KG1 (cell line): ENCODE measurements at places on chromosomes 4 and X.

- DNase-seq = no peak
Observed at GRCh38 chr4:149709640-149710039, 106.0 kb downstream of the IQCM start.

GRCh38 chrX:10111364-10112148 lies 45.2 kb upstream of the CLCN4 start:
- peak; percentile 29 for DNase-seq

- no peak for DNase-seq
Observed at GRCh38 chrX:97215186-97215585, 331.5 kb downstream of the RPA4 start.

DNA sequence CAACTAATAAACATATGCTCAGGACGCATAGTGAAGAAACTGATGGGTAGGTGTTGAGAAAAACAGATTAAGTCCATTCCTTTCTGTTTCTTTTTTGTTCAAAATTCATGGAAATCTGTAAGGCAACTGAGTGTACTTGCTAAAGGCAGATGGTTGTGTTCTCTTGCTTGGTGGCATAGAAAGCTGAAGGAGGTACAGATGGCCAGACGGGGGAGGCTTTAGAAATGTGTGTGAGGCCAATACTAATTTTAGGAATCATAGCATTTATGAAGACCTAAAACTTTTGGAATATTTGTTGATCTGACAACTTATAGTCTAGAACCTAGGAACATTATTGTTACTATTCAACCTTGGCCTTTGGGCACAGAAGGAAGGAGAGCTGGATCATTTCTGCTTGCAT lies 56.8 kb upstream of the EMCN start:
- no peak for DNase-seq

DNA sequence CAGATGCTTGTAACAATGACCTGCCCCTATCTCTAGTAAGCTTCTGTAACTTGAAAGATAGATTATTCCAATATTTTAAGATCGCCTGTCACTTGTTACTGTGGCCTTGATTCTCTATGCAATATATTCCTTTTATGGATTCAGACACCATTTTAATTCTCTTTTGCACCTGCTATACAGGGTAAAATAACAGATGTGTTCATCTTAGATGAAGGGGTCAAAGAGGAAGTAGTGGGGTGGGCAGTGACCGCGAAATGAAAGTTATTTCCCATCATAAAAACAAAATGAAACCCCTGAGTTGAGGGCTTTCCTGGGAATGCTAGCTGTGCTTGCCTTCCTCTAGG lies 175.9 kb downstream of the TSPAN5 start:
- DNase-seq = no peak
